ENCODE measurements at places on chromosomes 5 and 9.

- DNase-seq, result no peak
Measured at GRCh38 chr5:27479859-27480258, 441.5 kb upstream of the CDH9 start.

DNA sequence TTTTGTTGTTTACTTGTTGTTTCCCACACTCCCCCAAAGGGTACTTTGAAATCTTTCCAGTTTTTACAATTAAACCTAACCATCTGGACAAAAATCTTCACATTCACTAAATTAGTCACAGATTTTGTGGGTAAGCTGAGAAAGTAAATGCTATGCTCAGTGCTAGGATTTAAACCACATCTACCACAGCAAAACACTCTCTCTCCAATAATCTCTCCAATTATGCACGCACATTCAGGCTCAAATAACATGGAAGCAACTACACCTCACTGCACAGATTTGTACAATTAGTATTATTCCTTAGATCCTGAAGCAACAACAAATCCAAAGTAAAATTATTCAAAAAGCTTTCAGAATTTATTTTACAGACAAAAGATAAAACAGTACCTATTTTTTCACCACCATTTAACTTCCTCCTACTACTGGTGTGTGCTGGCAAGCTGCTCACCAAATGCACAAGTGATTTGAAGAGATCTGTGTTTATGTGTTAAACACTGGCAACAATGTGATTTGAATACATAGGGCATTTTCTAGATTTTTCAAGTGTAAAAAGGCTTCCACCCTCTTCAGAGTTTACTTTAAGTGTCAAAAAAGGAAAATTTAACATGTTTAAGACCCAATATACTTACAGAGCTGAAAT lies 16.6 kb downstream of the ZNF608 start:
- DNase-seq, result no peak

DNA sequence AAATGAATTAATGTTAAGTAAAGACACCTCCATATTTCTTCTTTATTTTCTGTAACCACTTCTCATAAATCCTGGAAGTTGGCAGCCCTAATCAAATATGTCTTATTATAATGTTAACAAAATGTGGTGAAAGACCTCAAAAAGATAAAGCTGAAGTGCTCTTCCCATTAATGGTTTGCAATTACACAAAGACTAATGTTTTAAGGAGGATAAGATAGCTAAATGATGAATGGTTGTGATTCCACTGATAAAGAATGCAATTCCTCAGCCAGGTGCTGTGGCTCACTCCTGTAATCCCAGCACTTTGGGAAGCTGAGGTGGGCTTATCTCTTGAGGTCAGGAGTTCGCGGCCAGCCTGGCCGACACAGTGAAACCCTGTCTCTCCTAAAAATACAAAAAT lies 125.8 kb upstream of the SNX2 start:
- DNase-seq, result no peak

- peak; percentile 84 for DNase-seq
Measured at GRCh38 chr9:15306757-15307522, at the start of gene TTC39B. TSS of gene TTC39B (minus strand) at chr9:15307216. CDS start at chr9:15307125, 91 bp downstream.
